ENCODE measurements at places on chromosomes 1 and 21. TPM values are rescaled to one million over a fixed set of nuclear protein-coding genes. Genes with fewer than 3 reads are reported as not detected.

- no peak for DNase-seq
- no peaks in the 10 kb centered on the region for H3K36me3 ChIP-seq
- no peak overlapping the region for H3K27ac ChIP-seq
These were observed 722.2 kb downstream of the MATN1 start for GRCh38 chr1:30001011-30001731.

- peaks cover 13% of the 10 kb centered on the region for H3K4me1 ChIP-seq
- no peaks in the 10 kb centered on the region for H3K27me3 ChIP-seq
- no peak for DNase-seq
- peak overlapping the region; percentile 51 for H3K27ac ChIP-seq
- peak overlapping the region; percentile 92 for H3K4me3 ChIP-seq
These were observed 438 bp downstream of the MRPS6 start for GRCh38 chr21:34073749-34074282.

GRCh38 chr1:93699049-93699384, 17.4 kb upstream of the BCAR3 start:
- DNase-seq, result no peak
- H3K27me3 ChIP-seq, result no peaks in the 10 kb centered on the region
- peaks cover 63% of the 10 kb centered on the region for H3K4me1 ChIP-seq
- no peak overlapping the region for H3K27ac ChIP-seq
- H3K36me3 ChIP-seq, result no peaks in the 10 kb centered on the region
- H3K4me3 ChIP-seq, result no peak overlapping the region

DNA sequence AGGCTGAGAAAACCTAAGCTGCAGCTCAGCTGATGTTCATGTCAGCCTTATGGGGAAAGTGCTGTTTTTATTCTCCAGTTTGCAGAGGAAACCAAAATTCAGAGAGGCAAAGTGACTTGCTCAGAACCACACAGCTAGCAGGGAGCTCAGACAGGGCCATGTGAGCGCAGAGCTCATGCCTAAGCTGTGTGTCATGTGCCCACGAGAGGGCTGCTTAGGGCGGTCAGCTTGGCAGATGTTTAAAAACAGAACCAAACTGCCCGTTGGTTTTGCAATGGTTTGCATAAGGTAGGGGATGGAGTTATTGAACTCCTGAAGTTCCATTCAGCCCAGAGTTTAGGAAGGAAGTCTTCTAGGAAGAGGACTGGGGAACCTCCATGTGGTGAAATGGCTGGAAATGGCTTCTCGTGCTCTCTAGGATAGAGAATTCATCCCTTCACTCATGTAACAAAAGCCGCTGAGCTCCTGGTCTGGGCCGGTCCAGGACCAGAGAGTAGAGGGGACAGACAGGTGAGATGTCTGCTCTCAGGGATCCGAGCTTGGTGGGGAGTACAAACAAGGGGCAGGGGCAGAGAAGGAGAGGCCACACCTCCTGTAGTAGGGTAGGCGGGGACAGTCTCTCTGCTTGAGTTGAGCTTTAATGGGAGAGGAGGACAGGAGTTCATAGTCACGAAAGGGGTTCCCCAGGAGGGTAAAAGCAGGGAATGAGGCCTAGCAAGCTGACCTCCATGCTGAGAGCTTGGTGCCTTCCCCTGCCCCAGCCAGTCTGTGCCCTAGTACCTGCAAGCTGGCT, 46.9 kb downstream of the ARHGEF10L start:
- H3K4me3 ChIP-seq, result no peak overlapping the region
- no peaks in the 10 kb centered on the region for H3K36me3 ChIP-seq
- no peaks in the 10 kb centered on the region for H3K27me3 ChIP-seq
- no peak overlapping the region for H3K27ac ChIP-seq

DNA sequence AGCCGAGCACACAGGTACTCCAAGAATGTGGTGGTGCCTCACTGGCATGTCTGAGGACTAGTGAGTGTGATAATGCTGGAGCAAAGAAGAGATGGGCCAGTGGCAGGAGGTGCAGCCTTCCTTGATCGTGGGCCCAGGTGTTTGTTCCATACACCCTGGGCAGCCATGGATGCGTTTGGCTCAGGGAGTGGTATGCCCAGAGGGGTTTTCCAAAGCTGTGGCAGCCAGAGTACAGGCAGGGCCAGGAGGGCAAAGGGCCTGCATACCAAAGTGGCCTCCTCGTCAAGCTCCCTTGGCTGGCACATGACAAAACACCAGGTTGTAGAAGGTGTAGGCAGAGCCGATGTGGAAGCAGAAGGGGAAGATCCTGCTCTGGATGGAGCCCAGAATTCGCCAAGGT, 19.0 kb downstream of the PARS2 start:
- DNase-seq, result no peak
- no peaks in the 10 kb centered on the region for H3K27me3 ChIP-seq
- H3K4me3 ChIP-seq, result no peak overlapping the region
- H3K4me1 ChIP-seq, result no peaks in the 10 kb centered on the region
- H3K27ac ChIP-seq, result no peak overlapping the region

- H3K36me3 ChIP-seq, result peaks cover 5% of the 10 kb centered on the region
- no peak overlapping the region for H3K4me3 ChIP-seq
- no peaks in the 10 kb centered on the region for H3K4me1 ChIP-seq
- H3K27me3 ChIP-seq, result no peaks in the 10 kb centered on the region
- no peak overlapping the region for H3K27ac ChIP-seq
These were observed 9.3 kb upstream of the DCAF6 start for GRCh38 chr1:167927046-167927754.

DNA sequence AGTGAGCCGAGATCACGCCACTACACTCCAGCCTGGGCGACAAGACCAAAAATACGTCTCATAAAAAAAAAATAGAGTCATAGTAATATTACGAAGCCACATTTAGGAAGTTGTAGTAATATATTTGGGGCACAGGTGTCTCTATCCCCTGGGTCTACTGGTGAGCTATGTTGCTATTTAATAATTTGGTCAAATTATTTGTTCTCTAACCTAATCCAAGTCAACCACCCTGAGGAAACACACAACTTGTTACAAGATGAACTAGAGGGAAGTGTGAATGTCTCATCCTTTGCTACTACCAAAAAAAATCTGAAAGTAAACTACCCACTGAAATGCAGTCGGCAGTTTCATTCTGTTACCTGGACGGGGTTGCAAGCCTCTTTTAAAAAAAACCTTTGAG, 35.3 kb downstream of the RGS8 start:
- no peak overlapping the region for H3K4me3 ChIP-seq
- DNase-seq, result no peak
- H3K4me1 ChIP-seq, result peaks cover 20% of the 10 kb centered on the region
- H3K36me3 ChIP-seq, result no peaks in the 10 kb centered on the region
- no peaks in the 10 kb centered on the region for H3K27me3 ChIP-seq

DNA sequence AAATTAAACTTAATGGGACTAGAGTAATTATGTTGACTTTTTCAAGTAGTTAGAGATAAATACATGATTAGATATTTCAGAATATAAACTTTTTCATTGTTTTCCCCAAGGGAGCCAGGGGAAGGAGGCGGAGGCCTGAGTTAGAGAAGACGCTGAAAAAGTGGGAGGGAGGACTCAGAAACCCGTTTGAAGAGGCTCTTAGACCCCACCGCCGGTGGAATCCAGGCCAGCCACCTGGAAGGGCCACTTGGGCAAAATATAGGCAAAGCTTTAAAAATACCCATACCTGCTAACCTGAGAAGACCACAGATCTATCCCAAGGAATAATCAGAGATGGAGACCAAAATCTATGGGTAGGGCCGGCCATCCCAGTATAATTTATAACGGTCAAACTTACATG, 242.6 kb downstream of the PTPRU start:
- H3K27me3 ChIP-seq, result no peaks in the 10 kb centered on the region
- no peaks in the 10 kb centered on the region for H3K4me1 ChIP-seq

DNA sequence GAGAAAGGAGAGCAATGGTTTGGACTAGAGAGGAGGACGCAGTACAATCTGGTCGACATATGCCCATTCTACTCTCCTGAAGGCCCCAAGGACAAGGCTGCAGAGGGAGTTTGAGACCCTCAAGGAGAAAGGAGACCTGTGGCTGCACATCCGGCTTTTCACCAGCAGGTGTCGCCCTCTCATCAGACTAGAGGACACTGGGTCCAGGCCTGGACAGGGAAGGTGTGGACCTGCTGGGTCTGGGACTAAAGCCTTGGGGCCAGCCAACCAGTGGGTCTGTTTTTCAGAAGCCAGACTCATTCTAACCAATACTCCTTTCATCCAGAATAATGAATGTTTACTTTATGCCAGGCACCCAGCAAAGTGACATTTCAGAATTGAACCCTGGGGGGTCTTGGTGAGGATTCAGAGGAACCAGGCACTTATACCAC, 5.0 kb downstream of the SRARP start:
- H3K4me3 ChIP-seq, result no peak overlapping the region
- no peaks in the 10 kb centered on the region for H3K27me3 ChIP-seq
- H3K36me3 ChIP-seq, result no peaks in the 10 kb centered on the region
- peak; percentile 79 for DNase-seq
- H3K4me1 ChIP-seq, result peaks cover 46% of the 10 kb centered on the region
- H3K27ac ChIP-seq, result no peak overlapping the region

DNA sequence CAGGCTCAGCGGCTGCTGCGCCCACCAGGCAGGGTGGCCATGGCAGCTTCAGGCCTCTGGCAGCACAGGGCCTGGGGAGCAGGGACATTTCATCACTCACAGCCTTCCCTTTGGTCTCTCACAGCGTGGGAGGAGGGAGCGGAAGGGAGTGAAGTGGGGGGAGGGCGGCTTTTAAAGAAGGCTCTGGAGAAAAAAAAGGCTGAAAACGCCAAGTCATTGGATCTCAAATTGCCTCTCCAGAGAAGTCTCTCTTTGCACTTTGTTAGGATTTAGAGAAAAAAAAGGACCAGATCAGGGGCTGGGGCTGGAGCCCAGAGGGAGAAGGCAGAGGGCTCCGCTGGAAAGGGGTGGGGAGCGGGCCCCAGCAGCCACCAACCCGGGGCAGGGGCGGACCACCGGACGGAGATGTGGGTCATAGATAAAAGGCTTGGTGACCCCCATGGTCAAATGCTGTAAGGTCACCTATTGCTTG, 209.9 kb downstream of the GRIK3 start:
- no peaks in the 10 kb centered on the region for H3K4me1 ChIP-seq
- no peaks in the 10 kb centered on the region for H3K27me3 ChIP-seq
- no peak for DNase-seq
- H3K27ac ChIP-seq, result no peak overlapping the region
- H3K4me3 ChIP-seq, result no peak overlapping the region

DNA sequence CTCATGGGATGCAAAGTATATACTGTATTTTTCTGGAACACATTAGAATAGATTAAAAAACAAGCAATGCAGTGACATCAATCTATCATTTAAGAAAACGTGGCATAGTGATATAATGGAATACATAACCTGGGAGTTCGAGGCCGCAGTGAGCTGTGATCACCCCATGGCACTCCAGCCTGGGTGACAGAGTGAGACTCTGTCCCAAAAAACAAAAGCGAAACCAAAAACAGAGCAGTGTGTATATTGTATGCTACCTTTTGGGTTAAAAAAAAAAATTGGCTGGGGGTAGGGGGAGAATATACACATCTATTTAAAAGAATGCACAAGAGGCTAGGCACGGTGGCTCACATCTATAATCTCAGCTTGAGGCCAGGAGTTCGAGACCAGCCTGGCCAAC, 13.5 kb downstream of the SLC2A1 start:
- H3K27ac ChIP-seq, result peak overlapping the region; percentile 66
- H3K4me1 ChIP-seq, result peaks cover 100% of the 10 kb centered on the region
- H3K4me3 ChIP-seq, result peak overlapping the region; percentile 30
- no peaks in the 10 kb centered on the region for H3K27me3 ChIP-seq

DNA sequence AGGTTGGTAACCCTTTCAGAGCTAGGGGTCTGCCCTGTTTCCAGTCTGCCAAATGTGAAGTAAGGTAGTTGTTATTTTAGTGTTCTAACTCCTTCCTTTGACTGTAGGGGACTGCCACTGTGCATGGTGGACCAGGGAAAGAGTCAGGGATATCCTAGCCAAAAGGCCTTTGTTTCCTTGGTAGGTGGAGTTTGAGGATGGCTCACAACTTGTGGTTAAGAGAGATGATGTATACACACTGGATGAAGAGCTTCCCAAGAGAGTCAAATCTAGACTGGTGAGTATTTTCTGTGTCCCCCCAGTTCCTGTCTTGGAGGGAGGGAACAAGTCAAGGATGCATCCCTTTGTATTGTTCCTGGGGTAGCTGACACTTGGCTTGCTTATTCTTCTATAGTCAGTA, 3.5 kb upstream of the ST3GAL3 start:
- no peak for DNase-seq
- H3K27me3 ChIP-seq, result no peaks in the 10 kb centered on the region
- peaks cover 10% of the 10 kb centered on the region for H3K4me1 ChIP-seq
- H3K27ac ChIP-seq, result no peak overlapping the region
- H3K36me3 ChIP-seq, result peaks cover 4% of the 10 kb centered on the region

EXTL1 gene
- 0.12 TPM for total RNA-seq

SLC19A2 gene
- 3.9 TPM for total RNA-seq

CDA gene
- not detected for total RNA-seq

WLS gene
- not detected for total RNA-seq

RGS4 gene
- total RNA-seq, result not detected

OR6N1 gene
- total RNA-seq, result not detected

CELA2A gene
- total RNA-seq, result not detected

LRRC47 gene
- 49.7 TPM for total RNA-seq

ELF3 gene
- 1.5 TPM for total RNA-seq
